ENCODE measurements at places on chromosomes 12 and 14. TPM values are rescaled to one million over a fixed set of nuclear protein-coding genes. Genes with fewer than 3 reads are reported as not detected.

DNA sequence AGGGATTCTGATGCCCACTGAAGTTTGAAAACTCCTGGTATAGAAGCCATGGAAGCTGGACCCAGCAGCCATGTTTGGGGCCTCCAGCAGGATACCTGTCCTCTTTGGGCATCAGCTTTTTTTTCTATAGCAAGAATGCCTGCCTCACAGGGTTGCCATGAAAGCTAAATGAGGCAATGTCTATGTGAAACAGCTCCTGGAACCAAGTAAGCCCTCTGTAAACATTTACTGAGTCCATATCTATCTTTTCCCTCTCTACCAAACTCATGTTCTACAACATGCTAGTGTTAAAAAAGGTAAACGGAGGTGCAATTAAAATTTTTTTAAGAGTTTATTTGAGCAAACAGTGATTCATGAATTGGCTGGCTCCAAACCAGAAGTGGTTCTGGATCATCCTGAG, 28.6 kb downstream of the FLVCR2 start:
- DNase-seq, result no peak

DNA sequence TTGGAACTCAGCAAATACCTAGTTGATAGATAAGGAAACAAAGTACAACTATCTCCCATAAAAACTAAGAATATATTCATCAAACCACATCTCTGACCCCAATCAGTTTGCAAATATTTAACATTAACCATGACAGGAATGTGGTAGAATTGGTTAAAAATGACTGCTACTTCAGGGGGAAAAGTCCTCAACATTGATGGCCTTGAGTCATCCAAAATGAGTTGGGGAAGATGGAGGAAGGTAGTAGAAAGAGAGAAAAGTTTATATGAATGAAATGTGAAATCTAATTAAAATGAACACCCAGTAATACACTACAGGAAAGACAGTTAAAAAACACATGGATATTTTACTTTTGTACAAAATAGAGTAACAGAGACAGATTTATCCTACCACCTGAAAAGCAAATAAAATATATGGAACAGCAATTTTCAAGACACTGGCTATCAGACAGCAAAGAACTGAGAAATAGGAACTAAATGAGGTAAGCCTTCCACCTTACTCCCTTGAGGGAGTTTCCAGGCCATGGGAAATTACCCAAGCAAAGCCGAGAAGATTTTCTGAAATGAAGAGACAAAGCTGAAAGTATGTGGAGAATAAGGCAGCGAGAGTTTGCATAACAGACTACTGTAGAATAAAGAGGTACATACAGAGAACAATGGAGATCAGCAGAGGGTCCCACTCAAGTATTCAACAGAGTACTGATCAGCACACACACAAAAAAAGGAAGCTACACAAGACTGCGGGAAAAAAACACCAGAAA, 49.6 kb downstream of the TC2N start:
- DNase-seq, result no peak

- no peak for DNase-seq
Measured at GRCh38 chr12:5177731-5178130, 134.1 kb downstream of the KCNA5 start.

Gene COCH
- 1.4 TPM for total RNA-seq

DNA sequence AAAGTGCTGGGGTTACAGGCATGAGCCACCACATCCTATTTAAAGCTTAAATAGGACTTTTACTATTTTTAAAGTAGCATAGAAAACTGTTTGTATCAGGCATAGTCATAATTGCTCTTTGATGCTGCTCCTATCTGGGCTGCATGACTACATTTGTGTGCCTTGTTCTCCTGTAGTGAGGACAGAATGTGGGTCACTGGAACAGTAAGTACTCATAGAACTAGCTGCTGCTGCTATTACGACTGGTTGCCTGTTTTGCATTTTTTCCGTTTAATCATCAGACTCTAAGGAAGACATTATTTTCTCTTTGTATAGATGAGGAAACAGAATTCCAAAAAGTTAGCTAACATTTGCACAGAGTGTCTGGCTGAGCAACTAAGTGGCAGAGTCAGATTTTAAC, 42.8 kb downstream of the ZC3H14 start:
- no peak for DNase-seq

DNA sequence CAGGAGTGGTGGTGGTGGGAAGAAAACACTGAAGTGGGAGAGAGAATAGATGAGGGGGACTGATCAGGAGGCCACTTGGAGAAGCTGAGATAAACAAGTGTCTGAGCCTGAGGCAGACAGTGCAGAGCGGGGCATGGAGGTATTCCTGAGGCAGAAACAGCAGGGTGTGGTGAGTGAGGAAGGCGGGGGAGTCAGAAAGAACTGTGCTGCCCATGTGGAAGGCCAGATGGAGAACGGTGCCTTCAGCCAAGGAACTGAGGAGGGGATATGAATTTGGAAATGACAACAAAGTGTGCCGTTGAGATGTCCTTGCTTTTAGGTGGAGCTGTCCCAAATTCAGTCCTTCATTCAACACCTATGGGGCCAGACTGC, 13.7 kb downstream of the APPL2 start:
- DNase-seq, result no peak

Gene DTX3
- total RNA-seq, result 9.1 TPM
